ENCODE measurements at places on chromosomes 7 and 10.

GRCh38 chr10:78371136-78371535 is 337.5 kb downstream of the RPS24 start:
- DNase-seq: no peak

DNA sequence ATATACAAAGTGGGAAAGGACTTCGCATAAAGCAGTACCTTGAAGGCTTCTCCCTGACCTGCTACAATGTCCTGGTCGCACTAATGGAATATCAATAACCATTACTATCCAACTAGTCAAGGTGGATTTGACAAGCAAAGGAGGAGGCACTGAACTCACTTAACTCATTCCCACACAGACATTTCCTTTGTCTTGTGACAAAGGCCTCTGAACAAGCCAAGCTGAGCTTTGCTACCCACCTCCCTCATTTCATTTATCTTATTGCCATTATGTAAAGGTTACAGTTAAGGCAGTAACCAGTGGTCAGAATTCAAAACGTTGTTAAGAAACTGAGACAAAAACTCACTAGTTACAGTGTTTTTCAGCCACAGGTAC is 7.3 kb downstream of the ELMO1 start:
- no peak for DNase-seq

DNA sequence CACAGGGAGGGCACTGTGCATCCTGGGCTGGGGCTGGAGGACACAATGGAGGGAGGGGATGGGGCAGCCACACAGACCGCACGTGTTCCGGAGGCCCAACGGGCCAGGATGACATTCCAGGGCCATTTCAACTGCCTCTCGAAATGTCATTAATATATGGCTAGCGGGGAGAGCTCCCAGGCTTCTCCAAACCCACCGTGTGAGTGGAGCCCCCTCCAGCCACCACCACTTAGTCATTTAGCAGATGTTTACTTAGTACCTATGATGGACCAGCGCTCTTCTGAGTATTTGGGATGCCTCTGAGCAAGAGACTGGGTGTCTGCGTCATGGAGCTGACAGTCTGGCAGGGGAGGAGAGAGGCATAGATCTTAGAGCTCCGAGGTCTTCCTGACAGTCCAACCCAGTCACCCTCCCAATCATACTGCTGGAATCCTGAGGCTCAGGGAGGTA is 107.3 kb downstream of the ZMIZ1 start:
- DNase-seq: no peak

GRCh38 chr10:17668435-17669184 is 24.7 kb downstream of the STAM start:
- no peak for DNase-seq

DNA sequence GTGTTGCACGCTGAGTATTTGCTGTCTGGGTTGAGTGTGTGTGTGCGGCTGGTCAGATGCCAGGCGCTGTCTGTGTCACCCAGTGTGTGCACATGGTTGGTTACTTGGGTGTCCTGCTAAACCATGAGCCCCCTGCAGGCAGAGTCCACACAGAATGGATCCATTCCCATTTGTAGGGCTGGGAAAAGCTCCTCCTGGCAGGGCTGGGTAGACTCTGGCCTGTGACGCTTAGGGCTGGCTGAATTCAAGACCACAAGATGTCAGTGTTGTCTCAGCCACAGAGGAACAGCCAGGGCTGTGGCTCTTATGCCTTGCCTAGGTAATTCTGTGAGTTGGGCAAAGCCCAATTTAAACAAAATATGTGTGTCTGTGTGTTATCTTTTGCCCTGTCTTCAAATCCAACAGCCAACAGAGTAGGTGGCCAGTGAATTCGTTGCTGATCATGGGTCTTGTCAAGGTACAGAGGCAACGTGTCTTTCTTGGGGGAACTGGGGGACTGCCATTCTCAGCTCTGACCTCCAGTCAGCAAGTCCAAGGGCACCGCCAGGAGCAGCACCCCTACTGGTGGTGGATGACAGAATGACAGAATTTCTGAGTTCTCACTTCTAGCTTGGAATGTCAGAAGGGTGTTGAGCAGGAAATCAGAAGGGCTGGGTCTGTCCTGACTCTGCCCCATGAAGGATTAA is 285.1 kb downstream of the CCSER2 start:
- DNase-seq: peak; percentile 56

- no peak for DNase-seq
Observed at GRCh38 chr7:140967438-140967837, 42.7 kb upstream of the BRAF start.

DNA sequence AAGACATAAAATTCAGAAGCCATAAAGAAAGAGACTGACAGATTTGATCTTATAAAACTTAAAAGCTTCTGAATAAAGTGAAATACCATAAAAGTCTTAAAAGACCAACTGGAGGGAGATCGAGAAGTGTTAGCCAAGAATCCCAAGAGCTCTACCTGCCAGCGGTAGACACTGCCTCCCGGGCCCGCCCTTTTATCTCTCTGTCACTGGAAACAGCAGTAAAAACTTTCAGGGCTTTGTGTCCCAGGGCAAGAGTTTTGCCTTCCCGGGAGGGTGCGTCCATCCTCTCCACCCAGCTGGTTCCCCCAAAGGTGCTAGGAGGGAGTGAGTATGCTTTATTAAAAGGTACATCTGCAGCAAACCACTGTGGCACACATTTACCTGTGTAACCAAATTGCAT is 5.8 kb downstream of the PLA2G12B start:
- no peak for DNase-seq

DNA sequence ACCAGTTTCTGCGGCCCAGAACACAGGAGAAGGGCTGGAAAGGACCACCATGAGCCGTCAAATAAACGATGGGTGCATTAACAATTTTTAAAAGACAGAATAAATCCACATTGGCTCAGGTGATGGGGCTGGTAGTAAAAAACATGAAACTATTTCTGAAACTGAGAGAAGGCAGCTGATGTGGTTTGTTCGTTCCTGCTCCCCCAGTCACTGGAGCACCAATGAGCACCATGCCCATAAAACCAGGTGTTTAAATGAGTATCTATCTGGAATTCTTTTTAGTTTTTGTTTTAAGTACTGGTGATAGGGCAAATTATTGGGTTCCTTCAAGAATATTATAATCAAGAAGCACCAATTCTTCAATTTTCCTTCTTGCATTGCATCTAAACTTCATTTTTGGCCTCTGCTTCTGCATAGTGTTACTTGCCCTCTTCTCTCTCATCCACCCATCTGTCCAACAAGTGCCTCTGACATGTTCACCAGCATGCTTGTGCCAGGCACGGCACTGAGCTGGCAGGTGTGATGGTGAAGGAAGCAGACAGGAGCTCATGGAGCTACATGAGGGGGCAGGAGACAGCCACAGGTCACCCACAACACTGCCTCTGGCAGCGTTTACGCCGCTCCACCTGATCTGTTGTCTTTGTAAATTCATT is 65.5 kb downstream of the LARP4B start:
- DNase-seq: no peak

- DNase-seq: no peak
Observed at GRCh38 chr10:99667108-99667751, 7.9 kb downstream of the ENTPD7 start.

- DNase-seq: no peak
Observed at GRCh38 chr10:71547876-71548846, 151.4 kb downstream of the CDH23 start.

- no peak for DNase-seq
Observed at GRCh38 chr7:79453558-79454360, at the start of gene MAGI2. Gene MAGI2 (minus strand): TSS chr7:79453667. CDS start chr7:79453320, 347 bp downstream.

DNA sequence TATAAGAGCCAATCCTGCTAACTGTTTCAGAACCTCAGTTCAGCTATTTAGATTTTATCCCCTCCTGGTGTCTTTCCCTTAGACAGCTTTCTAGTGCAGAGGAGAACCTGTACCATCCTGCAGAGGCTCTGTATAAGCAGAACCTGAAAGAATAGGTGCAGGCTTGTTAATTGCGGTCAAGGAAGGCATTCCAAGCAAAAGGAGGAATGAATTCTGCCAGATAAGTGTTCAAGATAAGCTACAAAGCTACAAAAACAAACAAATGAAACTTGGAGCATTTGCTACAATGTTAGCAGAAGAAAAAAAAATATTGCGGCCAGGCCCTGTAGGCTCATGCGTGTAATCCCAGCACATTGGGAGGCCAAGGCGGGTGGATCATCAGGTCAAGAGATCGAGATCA is 32.6 kb upstream of the AGMO start:
- DNase-seq: no peak

All from NCI-H510A (cell line).